ENCODE measurements at places on chromosomes 7 and 10.
A peak's percentile ranks its signal among the peaks of the same experiment; 100 is the strongest.

DNA sequence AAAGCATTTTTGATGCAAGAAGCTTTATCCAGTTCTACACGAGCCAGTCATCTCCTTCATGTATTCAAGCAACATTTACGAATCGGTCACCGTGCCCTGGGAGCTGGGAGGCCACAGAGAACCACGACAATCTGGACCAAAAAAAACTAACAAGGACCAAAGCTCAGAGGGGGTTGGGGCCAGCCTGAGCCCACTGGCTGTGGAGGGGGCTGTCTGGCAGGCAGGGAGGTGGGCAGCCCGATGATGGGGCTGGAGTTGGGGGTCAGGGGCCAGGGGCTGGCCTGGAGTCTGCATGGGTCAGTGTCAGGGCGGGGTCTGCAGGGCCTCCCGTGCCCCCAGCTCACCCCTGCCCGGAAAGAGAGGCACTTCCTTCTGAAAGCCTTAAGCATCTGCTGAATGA is 12.5 kb upstream of the GRIFIN start:
- DNase-seq, result no peak

- DNase-seq, result no peak
These were observed 118.1 kb upstream of the LYZL2 start for GRCh38 chr10:30747633-30748032.

DNA sequence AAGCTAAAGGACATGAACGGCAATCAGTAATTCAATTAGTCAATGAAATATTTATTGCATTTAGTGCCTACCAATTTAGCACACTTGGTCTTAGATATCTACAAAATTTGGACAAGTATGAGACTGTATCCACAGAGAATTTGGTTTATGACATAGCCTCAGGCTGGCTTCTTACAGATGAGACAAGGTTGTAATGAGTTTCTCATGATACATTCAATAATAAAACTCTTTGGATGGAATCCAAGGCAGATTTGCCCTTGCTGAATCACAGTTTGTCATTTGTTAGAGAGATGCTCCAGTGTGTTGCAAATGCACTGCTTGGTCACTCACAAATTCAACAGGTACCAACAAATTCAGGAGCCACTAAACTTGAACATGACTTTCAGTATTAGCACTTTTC is 162.5 kb downstream of the GPR37 start:
- DNase-seq, result no peak

- DNase-seq, result no peak
These were observed 76.1 kb downstream of the LRRC4 start for GRCh38 chr7:127955051-127955531.

- DNase-seq, result peak; percentile 15
These were observed 60.8 kb downstream of the NPSR1 start for GRCh38 chr7:34718867-34719266.

DNA sequence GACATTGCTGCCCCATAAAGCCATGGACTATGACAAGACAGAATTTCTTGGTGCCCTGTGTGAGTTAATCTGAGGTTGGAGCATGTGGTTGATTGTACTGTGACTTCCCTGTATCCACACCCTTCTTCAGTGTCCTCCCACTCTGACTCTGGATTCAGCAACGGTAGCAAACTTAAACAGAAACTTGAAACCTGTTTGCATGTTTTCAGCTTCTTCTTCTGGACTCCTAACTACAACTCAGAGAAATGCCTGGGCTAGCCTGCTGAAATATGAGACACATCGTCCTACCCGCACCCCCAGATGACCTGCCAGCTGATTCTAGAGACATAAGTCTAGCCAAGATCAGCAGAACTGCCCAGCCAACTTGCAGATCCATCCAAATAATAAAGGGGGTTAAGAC is 78.4 kb downstream of the IPMK start:
- DNase-seq, result no peak

DNA sequence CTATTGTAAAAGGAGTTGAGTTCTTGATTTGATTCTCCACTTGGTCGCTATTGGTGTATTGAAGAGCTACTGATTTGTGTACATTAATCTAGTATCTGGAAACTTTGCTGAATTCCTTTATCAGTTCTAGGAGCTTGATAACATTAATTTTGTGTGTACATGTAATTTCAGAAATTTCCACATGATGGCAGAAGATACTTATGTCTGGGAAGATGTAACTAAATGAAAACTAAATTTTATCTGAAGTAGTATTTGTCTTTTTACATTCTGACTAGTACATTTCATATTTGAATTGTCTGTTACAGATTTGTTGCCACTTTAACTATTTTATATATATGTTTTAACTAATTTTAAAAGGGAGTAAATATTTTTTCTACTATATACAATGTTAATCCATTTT is 27.6 kb downstream of the SDHAF3 start:
- no peak for DNase-seq

DNA sequence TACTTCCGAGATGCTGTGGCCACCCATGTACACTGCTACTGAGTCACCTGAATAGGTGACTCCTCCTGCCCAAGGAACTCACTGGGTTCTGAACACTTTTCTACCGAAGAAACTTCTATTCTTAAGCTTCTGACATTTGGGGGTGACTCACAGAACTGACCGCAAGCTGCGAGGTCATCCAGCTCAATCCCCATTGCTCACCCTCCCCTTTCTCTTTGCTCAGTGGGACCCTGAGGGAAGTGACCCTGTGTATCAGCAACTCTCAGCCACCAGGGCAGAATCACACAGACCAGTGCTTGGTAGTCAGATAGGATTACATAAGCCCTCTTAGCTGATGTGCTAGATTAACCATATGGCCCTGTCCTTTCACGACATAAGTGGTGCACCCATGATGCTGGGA is 46.3 kb downstream of the INSYN2A start:
- no peak for DNase-seq

- DNase-seq, result no peak
These were observed 248.4 kb upstream of the HGF start for GRCh38 chr7:82018226-82018625.

GRCh38 chr7:159103382-159104187 is 41.1 kb downstream of the VIPR2 start:
- no peak for DNase-seq

DNA sequence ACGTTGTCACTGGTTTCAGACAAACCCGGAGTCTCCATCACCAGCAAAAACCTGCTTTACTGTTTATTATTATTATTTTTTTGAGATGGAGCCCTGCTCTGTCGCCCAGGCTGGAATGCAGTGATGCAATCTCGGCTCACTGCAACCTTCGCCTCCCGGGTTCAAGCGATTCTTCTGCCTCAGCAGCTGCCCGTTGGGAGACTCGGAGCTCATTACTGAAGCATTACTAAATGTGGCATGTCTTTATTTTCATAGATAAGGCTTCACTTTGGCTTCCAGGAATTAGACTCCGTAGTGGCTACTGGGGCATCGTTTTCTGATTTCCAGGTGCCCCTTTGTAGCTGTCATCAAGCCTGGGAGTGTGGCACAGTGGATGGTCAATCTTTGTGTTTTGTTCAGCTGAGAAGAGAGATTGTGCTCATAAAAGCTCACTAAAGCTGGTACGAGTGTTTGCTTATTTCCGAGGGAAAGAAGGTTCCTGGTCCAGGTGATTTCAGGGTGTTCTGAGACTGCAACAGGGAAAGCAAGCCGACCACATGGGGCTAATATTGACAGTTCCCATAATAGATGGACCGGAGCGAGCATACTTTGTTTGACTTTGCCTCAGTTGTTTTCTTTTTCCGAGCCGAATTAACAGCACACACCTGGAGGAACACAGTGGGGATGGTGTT is 163.1 kb downstream of the CAMK1D start:
- DNase-seq, result no peak

DNA sequence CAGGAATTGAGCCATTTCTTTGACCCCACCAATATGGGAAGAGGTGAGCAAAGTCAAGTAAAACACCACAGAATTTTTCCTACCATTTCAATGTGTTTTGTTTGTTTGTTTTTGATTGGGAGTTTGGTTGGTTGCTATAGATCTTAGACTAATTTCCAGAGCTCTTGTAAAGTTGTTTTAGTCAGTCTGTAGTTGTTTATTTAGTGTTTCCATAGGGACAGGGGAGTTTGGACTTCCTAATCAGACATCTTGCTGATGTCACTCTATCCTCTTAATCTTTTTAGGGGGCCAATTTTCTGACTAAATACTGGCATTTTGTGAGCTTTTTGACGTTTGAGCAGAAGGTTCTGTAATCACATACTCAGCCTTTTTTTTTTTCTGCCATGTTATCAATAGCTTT is 266.9 kb downstream of the ABCA13 start:
- no peak for DNase-seq

DNA sequence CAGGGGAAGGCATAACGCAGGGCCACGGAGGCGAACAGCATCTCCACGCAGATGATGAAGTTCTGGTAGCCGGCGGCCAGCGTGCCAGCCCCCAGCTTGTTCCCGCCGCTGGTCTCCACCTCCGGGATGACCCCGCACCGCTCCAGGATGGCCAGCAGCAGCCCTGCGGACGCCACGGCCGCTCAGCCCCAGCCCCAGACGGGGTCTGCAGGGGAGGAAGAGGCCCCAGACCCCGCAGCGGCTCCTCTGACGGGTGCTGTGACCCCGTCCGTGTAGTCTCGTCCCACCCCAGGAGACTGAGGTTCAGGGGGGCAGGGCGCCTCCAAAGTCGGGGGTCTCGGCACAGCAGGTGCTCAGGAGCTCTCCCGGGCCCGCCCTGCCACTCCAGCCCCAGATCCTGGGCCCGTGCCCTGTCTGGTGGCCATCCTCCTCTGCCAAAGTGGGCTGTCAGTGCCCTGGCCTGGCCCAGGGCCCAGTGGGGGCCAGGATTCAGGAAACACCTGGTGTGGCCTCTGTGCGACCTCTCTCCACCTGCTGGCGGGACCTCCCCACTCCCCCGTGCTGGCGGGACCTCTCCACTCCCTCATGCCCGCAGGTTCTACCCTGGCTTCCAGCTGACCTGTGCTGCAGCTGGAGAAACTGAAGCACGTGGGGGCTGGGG is 8.1 kb downstream of the TMEM184A start:
- DNase-seq, result no peak

DNA sequence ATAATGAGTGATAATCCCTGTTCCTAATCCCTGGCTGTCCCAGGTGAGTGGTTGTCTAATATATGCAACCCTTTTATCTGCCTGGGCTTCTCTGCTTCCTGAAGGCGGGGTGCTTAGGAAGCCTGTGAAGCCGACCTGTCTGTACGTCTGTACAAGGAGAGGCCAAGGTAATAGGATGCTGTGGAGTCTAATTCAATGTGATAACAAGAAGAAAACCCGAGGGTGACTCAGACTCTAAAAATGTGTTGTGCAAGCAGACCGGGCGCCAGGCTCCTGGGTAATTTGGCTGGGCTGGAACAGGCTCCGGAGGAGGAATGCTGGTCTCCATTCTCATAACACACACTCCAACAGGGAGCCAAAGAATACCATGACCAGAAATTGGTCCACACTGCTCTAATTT is 43.6 kb downstream of the THNSL1 start:
- DNase-seq, result no peak

DNA sequence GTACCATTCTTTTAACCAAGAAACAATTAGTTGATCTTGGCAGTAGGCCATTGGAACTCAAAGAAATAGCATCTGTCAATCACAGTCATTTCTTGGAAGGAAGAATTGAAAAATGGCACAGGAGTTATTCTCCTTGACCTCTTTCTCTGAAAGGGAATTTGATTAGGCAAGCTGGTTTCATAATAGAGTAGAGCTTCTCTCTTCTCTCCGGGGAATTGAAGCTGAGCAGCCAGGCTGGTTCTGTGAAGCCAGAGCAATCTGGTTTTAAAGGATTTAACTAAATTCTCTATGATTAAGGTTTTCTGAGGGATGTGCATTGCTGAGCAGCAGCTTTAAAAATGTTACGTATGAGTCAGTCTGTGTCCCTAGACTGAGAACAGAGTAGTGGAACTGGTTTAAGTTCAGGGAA is 70.2 kb downstream of the AHCYL2 start:
- DNase-seq, result no peak

- DNase-seq, result no peak
These were observed 54.5 kb upstream of the DNAJB6 start for GRCh38 chr7:157282141-157282801.

GRCh38 chr10:62166331-62167131 is 102.1 kb downstream of the RTKN2 start:
- no peak for DNase-seq

GRCh38 chr10:118592675-118593330 is 2.6 kb downstream of the PRLHR start:
- no peak for DNase-seq

- DNase-seq, result no peak
These were observed 133.5 kb downstream of the BUB3 start for GRCh38 chr10:123287594-123288247.

DNA sequence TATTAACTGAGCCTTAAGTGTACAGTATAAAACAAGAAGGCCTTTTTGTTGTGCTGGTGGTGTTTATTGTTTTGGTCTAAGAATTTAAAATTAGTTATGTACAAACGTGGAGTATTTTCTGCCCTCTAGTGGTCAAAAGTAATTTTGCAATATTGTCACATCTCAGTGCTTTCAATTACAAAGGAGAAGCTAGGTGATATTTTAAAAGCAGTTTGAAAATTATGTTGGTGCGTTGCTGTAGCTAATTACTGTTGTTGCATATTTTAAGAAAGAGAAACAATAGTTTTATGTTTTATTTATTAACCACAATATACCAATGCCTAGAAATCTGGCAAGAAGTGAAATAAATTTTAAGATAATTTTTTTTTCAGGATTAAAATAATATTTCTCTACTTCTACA is 11.4 kb downstream of the NPVF start:
- DNase-seq, result peak; percentile 15

DNA sequence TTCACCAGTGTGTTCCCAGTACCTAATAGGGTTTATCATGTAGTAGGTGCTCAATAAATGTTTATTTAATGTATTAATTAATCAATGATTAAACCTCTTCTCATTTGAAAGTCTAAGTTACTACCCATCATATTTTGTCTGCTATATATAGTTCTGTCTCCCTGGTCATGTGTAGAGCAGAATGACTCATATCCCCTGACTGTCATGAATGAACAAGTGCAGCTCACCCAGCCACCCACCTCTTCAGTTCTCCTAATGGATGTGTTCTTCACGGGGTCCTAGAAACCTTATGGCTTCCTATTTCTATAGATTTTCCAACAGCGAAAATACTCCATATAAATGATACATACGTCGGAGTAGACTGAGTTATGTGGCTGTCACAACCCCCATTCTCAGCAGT is 64.5 kb downstream of the HIF1AN start:
- DNase-seq, result no peak

DNA sequence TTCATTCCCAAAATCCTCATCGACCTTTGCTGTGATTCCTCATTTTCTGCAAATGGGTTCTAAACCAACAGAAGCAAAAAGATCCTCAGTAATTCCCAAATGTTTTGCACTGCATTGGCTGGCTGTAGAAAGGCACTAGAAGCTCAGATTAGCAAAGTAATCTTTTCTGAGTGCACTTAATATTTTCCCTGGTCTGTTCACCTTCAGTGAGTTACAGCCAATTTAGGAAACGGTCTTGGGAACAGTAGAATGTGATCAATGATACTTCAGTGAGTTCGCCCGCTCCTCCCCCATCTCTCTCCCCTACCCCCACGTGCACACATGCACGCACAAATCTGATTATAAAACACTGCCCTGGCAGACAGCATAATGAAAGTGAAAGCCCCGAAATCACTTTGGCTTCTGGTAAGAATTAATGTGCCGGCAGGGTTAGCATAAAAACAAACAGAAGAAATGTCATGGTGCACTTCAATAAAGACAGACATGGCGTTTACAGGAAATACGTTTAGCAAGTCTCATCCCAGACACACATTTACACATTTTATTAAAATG is 201.3 kb upstream of the CDCA7L start:
- DNase-seq, result peak; percentile 32

- no peak for DNase-seq
These were observed 262.2 kb downstream of the ADARB2 start for GRCh38 chr10:1475098-1475591.

Measured in immature natural killer cell (primary cell).